NCI-H2107 (cell line): ENCODE measurements at places on chromosomes 5 and 9.

GRCh38 chr5:110018509-110018908 is 328.8 kb downstream of the MAN2A1 start:
- DNase-seq: no peak

DNA sequence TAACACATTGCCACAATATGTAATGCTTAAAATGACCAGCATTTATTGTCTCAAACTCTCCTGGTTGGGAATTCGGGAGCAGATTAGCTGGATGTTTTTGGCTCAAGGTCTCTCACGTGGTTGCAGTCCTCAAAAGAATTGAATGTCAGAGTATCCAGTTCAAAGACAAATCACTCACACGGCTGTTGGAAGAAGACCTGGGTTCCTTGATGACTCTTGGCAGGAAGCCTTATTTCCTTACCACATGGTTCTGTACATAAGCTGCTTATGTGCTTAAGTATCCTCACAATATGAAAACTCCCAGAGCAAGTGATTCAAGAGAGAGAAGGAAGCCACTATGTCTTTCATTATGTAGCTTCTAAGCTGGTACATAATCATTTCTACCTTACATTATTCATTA is 230.3 kb upstream of the PTPRD start:
- DNase-seq: no peak

GRCh38 chr5:114949756-114950155 is 220.0 kb downstream of the TRIM36 start:
- no peak for DNase-seq

DNA sequence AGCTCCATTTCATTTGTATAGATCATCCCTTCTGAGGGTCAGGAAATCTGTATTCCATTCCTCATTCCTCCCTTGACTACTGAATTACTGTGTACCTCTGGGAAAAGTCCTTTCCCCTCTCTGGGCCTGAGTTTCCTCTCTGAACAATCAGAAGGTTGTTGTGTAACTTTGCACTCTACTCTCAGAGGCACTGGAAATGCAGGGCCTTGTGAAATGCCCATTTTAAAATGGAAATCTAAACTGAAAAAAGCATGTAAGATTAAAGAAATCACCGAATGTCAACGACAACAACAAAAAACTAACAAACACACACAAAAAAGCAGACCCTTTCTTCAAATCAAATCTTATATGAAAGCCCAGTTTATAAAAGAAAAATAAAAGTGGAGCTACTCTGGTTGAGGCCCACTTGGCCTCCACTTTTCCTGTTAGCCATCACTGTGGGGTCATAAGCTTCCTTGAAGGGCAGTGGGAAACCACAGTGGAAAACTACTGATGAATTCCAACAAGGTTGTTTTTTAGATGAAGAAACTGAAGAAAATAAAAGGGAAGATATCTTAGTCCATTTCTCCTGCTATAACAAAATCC is 21.6 kb upstream of the GRPEL2 start:
- DNase-seq: no peak

- DNase-seq: no peak
These were observed 107.6 kb downstream of the PLPP1 start for GRCh38 chr5:55427157-55427556.

GRCh38 chr9:135898634-135899407 is 8.5 kb downstream of the CAMSAP1 start:
- no peak for DNase-seq

GRCh38 chr5:50564079-50564478 is 102.4 kb upstream of the PARP8 start:
- no peak for DNase-seq

- no peak for DNase-seq
These were observed 3.5 kb downstream of the PDLIM7 start for GRCh38 chr5:177493795-177494345.

DNA sequence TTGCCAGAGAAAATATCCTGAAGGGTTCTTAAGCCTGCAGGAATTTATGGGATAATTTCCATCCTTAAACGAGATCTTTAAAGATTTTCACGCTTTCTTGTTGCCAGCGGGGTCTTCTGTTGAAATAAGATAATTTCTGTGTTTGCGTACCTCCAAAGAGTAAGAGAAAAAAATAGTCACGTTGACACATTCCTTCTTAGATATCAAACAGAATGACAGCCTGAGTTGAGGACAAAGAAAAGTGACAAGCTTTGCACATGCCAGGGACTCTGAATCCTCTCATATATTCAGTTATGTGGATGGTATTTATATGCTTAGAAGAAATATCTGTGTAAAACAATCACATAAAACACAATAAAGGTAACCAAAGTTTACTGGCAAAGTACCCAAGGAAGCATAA is 21.6 kb upstream of the PAM start:
- no peak for DNase-seq

DNA sequence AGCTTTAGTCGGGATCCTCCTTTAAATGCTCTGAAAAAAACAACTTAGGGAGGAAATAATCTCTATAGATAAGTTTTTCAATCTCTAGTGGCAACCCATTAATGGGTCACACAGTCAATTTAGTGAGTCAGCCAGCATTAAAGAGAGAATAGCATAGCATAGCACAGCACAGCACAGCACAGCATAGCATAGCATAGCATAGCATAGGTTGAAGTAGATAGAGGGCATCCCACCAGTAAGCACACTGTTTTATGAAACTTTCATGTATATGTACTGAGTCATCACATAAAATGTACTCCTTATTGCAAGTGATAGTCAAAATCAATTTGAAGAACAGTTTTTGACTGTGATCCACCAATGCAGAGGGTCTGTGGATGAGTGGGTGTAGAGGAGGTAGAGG is 522.9 kb downstream of the CCDC171 start:
- no peak for DNase-seq

- DNase-seq: no peak
These were observed 37.4 kb downstream of the HMCN2 start for GRCh38 chr9:130302785-130303612.

DNA sequence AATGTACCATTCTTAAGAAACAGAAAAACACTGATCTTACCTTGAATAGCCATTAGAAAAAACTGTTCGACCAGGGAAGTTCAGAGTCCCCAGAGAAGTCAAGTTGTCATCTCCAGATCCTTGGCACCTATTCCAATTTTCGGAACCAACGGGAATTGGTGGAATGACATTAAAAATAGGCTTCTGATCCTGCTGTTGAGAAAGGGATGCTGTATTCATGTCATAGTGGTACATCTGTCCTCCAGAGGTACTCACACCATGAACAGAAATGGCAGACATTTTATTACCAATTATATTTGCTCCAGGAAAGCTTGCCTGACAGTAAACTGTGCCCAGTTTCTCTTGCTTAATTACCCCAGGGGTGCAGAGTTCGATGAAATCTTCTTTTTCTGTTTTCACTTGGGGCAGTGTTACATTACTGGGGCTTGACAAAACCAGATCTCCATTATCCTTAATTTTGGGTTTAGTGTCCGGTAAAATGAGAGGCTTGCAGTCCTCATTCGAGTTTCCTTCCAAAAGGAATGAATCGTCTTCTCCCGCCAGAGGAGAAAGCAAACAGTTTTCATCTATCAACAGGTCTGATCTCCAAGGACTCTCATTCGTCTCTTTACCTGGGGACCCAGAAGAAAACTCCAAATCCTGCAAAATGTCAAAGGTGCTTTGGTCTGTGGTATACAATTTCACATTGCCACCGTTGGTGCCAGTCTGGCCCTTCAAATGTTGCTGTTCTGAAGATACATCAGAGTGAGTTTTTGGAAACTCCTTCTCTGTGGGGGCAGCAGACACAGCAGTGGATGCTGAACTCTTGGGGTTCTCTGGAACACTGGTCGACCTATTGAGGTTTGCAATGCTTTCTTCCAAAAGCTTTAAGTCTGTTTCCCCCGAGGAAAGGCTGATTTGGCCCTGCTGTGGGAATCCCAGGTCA is 3.6 kb downstream of the NR3C1 start:
- DNase-seq: no peak

- DNase-seq: no peak
These were observed 136.9 kb downstream of the UGCG start for GRCh38 chr9:112033237-112034215.

DNA sequence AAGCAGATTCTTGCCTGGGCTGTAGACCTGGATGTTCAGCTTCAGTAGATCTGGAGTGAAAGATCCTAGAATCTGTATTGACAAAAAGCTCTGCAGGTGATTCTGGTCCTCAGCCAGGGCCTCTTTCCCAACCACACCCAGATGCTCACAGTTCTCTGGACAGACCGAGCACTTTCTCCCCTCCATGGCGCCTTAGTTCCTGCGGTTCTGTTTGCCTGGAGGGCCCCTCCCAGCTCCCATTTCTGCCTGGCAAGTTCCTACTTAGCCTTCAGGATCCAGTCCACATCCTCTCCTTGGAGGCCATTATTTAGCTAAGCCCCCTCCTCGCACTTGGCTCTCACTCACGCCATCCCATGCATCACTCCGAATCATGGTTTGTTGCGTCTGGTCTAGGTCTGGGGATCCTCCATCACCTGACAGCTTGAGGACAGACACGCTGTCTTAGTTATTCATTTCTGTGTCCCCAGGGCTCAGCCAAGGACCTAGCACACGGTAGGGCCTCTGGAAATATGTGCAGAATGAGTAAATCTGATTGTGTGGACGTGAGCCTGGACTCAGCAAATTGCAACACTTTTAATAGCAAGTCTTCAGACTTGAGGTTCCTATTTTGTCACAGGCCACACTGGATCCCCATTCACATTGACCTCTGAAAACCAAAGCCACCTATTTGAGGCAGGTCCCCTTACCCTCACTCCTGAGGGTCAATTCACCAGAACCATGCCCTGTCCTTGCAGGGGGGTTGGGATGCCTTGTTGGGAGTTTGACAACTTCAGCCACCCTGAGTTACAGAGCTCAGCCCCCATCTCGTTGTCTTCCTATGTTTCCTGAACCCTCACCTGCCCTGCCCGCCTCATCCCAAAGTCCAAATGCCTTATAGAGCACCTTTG is 50.7 kb downstream of the COL15A1 start:
- DNase-seq: no peak

GRCh38 chr5:10892147-10892910 is 131.3 kb upstream of the DAP start:
- no peak for DNase-seq

DNA sequence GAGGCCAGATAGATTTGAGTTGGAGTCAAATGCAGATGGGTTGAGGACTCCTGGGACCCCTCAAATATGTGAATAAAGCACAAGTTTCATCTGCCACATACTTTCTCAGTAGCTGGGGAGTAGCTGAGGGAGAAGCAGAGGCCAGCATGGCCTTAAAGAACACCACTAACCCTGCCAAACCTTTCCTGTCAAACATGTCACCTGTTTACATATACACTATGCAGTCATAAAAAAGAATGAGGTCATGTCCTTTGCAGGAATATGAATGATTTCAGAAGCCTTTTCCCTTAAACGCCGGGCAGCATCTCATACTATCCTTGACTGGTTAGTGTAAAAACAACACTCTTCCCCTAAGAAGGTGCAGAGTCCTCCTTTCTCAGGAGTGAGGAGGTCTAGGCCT is 25.2 kb upstream of the HSD17B4 start:
- no peak for DNase-seq

DNA sequence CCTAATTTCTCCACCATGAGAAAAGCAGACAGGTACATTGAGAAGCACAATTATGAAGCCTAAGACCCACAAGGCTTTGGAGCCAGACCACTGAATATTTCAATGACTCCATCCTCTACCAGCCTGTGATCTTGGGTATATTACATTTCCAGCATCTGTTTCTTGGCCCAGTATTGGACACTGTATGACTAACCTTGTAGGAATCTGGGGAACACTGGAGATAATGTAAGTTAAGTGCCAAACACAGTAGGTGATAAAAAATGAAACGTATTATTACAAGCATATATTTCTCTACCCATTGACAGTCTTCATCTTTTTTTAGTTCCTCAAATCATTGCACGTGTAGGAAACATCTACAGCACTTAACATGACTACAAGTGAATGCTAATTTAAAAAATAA is 28.6 kb upstream of the FEM1C start:
- no peak for DNase-seq

- no peak for DNase-seq
These were observed 257.6 kb downstream of the ARHGEF28 start for GRCh38 chr5:73883646-73884045.

- DNase-seq: no peak
These were observed 181.6 kb downstream of the CD180 start for GRCh38 chr5:67014957-67015400.

DNA sequence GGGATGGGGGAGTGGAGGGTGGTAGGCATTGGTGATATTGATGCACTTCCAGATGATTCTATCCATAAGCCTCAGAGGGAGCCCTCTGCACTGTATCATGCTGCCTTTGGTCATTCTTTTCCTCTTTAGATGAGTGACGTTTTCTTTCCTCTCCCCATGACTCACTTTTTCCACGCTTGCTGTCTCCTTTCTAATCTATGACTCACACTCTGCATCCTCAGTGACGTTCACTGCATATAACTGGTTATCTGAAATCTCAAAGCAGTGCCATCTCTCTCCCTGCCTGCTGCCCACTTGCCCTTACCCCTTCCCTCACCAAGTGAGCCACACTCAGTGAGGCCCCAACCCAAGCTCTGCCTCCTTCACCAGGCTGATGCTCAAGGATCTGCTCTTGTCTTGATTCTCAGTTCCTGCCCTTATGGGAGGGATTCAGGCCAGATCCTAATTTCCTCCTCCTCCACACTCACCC is 31.6 kb downstream of the PTGS1 start:
- no peak for DNase-seq

- no peak for DNase-seq
These were observed 29.8 kb upstream of the SEC16A start for GRCh38 chr9:136512651-136513071.

GRCh38 chr5:135839566-135839965 is 5.1 kb downstream of the SLC25A48 start:
- DNase-seq: no peak

DNA sequence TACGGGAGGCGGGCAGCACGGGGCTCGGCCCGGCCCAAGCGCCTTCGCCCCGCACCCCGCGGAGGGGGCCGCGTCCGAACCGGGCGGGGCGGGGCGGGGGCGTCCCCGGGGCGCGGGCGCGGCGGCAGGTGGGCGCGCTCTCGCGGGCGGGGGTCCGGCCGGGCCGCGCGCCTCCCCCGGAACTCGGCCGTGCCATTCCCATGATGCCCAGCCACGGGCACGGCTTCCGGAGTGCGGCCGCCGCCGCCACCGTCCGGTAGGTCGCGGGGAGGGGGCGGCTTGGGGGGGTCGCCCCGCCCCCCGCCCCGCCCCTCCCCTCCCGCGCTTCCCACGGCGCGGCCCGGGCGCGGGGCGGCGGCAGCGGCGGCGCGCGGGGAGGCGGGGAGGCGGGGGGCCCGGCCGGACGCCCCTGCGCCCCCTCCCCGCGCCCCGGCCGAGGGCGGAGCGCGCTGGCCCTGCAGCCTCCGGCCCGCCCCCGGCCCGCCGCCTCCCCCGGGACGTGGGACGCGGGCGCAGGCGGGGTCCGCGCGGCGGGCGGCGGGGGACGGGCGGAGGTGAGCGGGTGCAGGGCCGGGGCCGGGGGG is at the start of gene PPP1R26:
Gene PPP1R26, plus strand, starts transcription at position 314 of the 584 bp plus-strand sequence. CDS start 4,729 bp downstream, outside the sequence.
- DNase-seq: no peak

GRCh38 chr5:99061711-99062110 is 132.9 kb upstream of the CHD1 start:
- no peak for DNase-seq

GRCh38 chr5:43432486-43433375 is 20.5 kb upstream of the CCL28 start:
- DNase-seq: peak; percentile 50

GRCh38 chr5:148014276-148014675 is 49.5 kb upstream of the SPINK5 start:
- no peak for DNase-seq

GRCh38 chr5:149015126-149015525 is 47.7 kb downstream of the SH3TC2 start:
- DNase-seq: no peak

GRCh38 chr5:113615708-113616107 is 102.2 kb downstream of the YTHDC2 start:
- DNase-seq: no peak
